Dermis lymphatic vessel endothelial cell (primary cell): ENCODE measurements at places on chromosomes 2 and 18. TPM values are rescaled to one million over a fixed set of nuclear protein-coding genes. Genes with fewer than 3 reads are reported as not detected.

CAB39 gene
- total RNA-seq, result 55.6 and 72.2 TPM in 2 replicates

INHA gene
- not detected in 2 replicates for total RNA-seq

FOSL2 gene
- total RNA-seq, result 15.6 and 38.5 TPM in 2 replicates

RMDN2 gene
- total RNA-seq, result 2.1 and 2.4 TPM in 2 replicates
